ENCODE measurements at places on chromosomes 1 and 21.

- no peak for DNase-seq
Observed at GRCh38 chr21:46226920-46227599, 1.5 kb downstream of the LSS start.

GRCh38 chr1:11134898-11135266 lies 35.2 kb upstream of the EXOSC10 start:
- no peak for DNase-seq

- no peak for DNase-seq
Observed at GRCh38 chr21:43211072-43211759, 42.4 kb downstream of the CRYAA start.

DNA sequence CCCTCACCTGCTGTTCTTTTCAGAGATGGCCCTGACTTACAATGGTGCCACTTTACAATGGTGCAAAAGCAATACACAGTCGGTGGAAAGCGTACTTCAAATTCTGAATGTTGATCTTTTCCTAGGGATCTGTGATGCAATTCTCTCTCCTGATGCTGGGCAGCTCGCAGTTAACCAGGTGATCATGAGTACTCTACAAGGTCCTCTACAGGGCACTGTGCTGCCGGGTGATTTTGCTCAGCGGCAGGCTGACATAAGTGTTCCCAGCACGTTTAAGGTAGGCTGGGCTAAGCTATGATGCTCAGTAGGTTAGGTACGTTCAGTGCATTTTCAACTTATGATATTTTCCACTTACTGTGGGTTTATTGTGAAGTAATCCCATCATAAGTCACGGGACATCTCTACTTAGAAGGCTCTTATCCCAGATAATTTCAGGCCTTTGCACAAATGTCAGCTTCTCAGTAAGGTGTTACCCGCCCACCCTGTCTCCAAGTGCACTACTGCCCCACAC lies 126.5 kb downstream of the KCNN3 start:
- DNase-seq: no peak

GRCh38 chr1:83131692-83131955 lies 867.3 kb downstream of the TTLL7 start:
- no peak for DNase-seq

DNA sequence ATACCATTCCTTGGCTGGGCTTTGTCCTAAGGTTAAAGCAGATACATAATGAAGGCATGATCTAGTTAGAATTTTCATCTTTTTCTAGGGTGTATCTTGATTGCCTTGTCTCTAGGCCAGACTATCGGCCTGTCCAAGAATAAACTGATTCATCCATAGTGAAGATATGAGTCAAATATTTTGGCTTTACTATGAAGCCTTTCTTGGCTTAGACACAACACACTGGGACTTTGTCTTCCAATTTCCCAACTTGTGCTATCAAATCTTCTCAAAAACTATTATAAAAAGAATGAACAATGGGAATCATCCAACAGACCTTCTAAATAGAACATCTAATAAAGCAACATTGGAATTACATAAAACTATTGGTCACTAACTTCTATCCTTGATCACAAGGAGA lies 64.8 kb downstream of the WARS2 start:
- no peak for DNase-seq

GRCh38 chr21:14120091-14120734 lies 90.5 kb downstream of the LIPI start:
- no peak for DNase-seq

- DNase-seq: no peak
Observed at GRCh38 chr21:33026443-33026858, 716 bp downstream of the OLIG2 start.

GRCh38 chr1:242435200-242435599 lies 89.3 kb downstream of the PLD5 start:
- no peak for DNase-seq

DNA sequence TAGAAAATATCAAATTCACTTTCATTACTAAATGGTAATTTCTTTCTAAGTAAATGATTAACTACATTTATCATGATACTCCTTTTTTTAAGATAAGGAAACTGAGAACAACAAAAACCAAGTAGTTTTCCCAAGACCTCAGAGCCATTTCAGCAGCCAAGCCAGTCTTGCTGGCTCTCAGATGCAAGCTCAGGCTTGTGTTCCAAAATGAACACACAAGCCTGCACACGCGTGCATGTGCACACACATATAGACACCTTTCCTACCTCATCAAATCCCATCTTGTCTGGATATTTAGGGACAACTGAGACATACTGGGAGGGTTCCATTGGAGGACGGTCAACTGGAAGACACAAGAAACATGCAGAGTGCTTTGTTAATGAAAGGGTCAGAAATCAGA lies 83.0 kb downstream of the COLGALT2 start:
- DNase-seq: no peak

GRCh38 chr1:54715493-54716298 lies at the start of gene TTC4:
Gene TTC4, plus strand, starts transcription at chr1:54715861. Its CDS starts 48 bp downstream, at chr1:54715909.
- peak; percentile 64 for DNase-seq

DNA sequence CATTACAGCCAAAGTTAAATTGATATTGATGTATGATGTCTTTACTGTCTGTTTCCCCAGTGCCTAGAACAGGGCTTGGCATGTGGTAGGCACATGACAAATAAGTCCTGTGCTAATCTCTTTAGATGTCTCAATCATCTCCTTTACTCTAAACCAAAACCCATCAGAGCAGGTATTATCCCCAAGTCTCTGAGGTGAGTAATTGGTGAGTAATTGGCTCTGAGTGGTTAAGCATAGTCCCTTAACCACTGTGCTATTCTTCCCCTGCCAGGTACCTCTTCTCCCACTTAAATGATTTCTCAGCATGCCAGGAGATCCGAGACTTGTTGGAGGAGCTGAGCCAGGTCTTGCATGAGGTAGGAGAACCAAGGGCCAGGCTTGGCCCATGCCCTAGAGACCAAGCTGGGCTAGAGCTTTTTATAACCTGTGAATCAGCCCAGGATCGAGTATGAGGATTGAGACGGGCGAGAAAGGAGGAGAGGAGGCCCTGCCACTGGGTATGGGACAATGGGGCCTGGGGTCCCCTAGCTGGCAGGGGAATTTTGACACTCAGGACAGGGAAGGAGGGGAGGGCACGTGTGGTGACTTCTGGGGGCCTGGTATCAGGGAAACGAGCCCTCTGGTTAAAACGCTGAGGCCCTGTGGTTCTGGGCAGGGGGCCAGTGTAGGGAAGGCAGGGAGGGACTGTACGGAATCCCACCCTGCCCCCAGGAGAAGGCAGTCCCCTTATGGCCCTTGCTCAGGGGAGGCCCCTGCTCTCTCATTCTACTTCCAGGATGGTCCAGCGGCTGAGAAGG lies 4.5 kb downstream of the CNKSR1 start:
- no peak for DNase-seq

DNA sequence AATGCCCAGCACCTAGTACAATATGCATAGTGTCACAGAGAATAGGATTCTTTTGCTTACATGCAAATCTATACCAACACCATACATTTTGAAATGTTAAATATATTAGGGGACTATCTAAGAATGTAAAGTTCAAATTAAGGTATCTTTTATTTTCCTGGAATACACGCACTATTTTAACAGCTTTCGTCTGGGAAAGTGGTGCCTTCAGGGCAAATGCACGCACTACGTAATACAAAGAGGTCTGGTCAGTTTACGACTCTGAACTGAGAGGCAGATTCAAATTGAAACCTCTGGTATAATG lies 931 bp downstream of the FUBP1 start:
- DNase-seq: no peak

DNA sequence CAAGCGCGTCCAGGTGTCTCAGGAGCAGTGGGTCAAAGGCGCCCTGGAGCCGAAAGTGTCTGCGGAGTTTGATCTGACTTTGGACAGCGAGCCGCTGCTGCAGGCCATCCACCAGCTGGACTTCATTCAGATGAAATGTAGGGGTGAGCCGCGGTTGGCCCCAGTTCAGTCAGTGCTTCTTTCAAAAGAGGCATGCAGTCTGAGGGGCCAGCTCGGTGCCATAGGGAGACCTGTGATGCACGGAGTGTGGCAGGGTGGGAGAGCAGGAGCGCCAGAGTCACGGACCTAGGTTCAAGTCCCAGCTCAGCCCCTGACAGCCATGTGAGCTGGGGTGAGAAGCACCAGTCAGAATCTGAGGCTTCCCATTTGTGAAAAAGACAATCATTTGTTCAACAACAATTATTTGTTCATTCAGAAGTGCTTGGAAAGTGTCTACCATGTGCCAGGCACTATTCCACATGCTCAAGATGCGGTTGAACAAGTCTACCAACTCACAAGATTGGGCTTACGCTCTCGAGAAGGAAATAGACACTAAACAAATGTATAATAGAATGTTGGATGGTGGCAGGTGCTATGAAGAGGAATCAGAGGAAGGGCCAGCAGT lies 39.5 kb upstream of the GNPAT start:
- no peak for DNase-seq

DNA sequence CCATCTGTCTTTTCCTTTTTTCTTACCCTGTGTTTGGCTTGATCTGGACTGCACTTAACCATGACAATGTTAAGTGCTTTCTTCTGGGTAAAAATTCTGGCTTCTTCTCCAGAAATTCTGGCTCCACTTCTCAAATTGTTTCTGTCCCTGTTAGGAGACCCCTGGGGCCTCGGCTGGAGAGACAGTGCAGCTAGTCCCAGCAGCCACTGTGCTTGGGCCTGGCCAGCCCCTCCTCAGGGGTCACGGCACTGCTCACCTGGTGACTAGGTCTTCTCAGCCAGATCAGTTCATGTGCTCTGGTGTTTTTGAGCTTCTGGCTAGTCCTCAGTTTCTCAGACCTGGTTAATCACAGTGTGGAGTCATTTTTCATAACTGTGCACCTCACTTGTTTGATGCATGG lies 72.4 kb downstream of the ADARB1 start:
- DNase-seq: no peak

DNA sequence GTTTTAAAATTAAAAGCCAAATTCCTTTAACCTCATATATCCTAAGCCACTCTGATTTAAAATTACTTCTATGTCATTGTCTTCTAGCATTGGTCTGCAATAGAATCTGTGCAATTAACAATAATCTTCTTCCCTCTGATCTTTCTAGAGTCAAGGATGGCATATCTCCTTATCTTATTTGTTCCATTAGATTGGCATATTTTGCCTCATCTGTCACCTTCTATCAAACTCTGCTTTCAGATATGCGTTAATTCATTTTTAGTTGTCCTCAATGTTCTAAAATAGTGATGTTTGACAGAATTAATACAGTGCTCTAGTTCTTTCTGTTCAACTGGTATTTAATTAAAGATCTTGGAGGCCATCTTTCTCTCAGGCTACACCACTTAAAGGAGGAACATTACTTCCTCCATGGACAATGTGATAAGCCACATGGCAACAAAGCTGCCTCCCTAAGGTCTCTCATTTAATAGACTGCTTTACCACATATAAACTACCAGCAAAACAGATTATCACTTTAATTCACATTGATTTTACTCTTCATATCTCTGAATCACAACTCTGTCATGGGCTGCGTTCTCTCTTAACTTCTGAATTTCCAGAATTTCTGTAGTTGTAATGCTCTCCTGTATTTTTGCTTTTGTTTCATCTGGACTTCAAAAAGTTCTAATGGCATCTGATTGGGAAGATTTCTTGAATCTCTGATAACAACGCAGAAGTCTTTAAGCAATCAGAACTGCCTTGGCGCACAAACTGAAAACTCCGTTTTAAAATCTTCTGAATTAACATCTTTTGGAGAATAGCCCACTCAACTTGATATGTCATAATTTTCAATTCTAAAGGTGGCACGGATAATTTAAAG lies 2.8 kb downstream of the NRIP1 start:
- no peak for DNase-seq

DNA sequence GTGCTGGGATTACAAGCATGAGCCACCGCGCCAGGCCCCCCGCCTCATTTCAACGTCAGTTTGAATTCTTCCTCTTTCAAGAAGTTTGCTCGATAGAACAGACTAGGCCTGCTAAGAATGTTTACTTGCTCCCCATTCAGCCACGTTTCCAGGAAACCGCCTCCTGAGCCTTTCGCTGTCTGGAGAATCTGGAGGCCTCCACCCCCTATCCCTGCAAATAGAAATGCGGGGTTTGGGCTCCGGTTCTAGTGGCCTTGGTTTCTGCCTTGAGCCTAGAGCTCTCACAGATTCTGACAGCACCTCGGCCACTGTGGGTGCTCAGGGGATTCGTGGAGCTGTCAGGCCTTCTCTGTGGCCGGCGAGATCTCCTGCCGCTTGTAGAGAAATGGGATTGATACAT lies 84.3 kb downstream of the UBIAD1 start:
- no peak for DNase-seq

DNA sequence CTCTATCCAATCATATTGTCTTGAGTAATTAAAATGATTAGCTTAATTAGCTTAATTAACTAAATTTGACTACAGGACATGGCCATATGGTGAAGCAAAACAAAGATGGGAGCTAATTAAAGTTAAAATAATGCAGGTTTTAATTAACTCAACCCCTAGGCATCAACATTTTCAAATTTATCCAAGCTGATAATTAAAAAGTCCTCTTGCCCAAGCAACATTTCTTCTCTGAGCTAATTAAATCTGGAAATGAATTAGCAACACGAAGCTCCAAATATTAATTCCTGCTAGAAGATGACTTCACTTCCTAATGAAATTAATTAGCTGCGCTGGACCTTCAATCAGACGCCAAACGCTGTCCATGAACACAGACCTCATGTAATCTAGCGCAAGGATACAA lies 27.9 kb downstream of the LMO4 start:
- DNase-seq: no peak

- no peak for DNase-seq
Observed at GRCh38 chr1:16984717-16985116, 4.3 kb upstream of the MFAP2 start.

GRCh38 chr1:218521414-218522169 lies 176.5 kb downstream of the TGFB2 start:
- no peak for DNase-seq

GRCh38 chr1:174953285-174954072 lies 46.3 kb upstream of the CACYBP start:
- no peak for DNase-seq

DNA sequence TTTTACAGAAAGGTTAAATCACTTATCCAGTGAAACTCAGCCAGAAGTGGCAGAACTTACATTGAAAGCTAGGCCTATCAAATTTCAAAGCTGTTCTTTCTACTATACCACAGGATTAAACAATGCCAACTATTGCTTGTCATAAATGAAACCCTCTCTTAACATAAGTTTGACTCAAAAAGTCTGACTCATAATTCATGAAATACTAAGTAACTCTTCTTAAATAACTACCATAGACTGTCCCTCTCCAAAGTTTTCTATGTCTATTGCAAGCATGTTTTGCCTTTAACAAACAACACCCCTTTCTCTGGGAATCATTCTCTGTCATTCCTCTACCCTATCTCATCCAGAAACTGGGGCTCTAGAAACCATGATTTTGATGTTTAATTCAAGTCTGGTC lies 109.5 kb upstream of the UBE2U start:
- no peak for DNase-seq

DNA sequence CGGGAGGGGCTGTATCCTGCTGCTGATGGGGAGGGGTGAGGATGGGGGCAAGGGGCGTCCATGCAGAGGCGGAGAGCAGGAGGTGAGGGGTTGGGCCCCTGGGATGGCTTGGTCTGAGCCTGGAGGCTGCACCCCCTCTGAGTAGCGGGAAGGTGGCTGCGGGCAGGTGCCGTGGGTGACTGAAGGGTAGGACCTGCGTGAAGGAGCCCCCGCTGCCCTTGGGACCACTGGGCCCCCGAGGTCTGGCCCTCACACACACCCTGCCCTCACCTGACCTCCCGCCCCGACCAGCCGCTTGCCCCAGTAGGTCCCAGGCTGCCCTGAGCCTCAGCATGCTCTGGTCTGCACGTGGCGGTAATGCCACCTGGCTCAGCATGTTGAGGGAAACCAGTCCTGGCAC lies 12.8 kb upstream of the SKI start:
- no peak for DNase-seq

Measured in stimulated activated CD8-positive, alpha-beta memory T cell treated with anti-CD3 and anti-CD28 coated beads, Interleukin-4, amount 100 ng/mL, for 1 hour (primary cell).